Left ventricle myocardium inferior (tissue), 1 donor: ENCODE measurements at places on chromosomes 7 and 10.

DNA sequence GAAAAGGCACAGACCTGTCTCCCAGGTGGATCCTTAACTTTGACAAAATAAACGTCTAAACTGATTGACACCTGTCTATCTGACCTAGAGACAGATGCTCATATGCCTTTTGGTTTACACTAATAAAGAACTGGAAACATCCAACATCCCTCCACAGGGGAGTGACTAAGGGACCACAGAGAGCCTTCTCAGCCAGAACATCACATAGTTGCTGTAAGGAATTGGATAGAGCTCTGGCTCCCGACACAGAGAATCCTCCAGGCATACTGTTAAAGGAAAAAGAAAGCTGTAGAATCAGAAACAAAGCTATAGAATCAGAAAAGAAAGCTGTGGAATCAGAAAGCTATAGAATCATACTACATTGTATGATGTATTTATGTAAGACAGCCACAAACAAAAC, 258.8 kb downstream of the STK31 start:
- no peak for DNase-seq

DNA sequence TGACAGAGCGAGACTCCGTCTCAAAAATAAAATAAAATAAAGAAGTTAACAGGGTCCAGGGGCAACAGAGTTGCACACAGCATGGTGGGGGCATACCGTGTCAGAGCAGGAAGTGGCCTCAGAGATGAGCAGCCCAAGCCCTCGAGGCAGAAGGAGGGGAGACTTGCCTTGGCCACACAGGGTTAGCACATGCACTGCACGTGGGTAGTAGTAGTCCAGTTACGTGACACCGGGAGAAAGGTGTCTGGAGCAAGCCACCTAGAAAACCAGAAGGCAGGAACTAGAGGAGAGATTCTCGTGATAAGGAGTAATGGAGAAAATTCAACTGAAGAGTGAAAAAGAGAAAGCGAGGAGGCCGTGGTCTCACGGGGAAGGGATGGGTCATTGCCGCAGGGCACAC, 9.8 kb upstream of the DENND2A start:
- no peak for DNase-seq

DNA sequence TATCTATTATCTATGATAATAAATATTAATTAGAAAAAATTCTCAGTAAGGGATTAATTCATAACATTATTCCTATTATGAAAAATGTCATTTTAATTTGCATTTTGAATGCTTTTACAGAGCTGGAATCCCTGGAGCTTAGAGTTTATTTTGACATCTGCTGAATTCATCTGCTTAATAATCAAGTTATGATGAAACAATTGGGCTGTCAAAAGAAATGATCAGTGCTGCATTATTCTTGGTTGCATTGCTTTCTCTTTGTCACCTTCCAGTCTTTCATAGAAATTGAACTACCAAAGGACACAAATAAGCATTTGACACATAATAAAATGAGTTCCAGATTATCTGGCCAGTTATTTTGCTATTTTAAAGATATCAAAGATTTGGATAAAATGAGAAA, 40.0 kb upstream of the MACC1 start:
- DNase-seq: no peak

- no peak for DNase-seq
These were observed 968.6 kb upstream of the ZNF722 start for GRCh38 chr7:63030061-63030460.

GRCh38 chr7:139710036-139710435, 67.8 kb downstream of the HIPK2 start:
- no peak for DNase-seq

DNA sequence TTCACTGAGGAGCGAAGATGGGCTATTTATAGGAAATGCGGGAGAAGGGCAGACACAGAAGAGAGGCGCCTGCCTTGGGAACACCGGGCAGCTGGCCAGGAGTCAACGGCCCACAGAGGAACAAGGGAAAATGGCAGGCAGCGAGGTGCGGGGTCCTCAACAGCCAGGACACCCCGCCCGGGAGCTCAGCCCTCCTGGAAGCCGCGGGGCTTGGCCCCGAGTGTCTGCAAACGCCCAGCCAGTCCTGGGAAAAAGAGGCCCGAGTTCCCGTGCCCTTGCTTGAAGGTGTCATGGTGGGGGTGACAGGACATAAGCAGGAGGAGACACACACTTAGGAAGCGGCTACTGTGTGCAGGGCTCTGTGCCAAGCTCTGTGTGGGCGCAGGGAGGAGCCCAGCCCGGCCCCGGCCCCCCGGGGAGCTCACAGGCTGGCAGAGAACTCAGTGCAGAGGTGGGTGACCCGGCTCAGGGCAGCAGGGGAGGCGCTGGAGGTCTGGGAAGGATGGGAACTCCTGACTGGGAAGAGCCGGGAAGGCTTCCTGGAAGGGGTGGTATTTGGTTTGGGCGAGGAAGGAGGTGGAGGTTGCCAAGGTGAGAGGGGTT, 79.9 kb downstream of the ELFN1 start:
- DNase-seq: peak; percentile 50

- no peak for DNase-seq
These were observed 5.3 kb upstream of the OLAH start for GRCh38 chr10:15038416-15038815.
